AG10803 (cell line): ENCODE measurements at places on chromosomes 5 and 9.
A peak's percentile ranks its signal among the peaks of the same experiment; 100 is the strongest.

DNA sequence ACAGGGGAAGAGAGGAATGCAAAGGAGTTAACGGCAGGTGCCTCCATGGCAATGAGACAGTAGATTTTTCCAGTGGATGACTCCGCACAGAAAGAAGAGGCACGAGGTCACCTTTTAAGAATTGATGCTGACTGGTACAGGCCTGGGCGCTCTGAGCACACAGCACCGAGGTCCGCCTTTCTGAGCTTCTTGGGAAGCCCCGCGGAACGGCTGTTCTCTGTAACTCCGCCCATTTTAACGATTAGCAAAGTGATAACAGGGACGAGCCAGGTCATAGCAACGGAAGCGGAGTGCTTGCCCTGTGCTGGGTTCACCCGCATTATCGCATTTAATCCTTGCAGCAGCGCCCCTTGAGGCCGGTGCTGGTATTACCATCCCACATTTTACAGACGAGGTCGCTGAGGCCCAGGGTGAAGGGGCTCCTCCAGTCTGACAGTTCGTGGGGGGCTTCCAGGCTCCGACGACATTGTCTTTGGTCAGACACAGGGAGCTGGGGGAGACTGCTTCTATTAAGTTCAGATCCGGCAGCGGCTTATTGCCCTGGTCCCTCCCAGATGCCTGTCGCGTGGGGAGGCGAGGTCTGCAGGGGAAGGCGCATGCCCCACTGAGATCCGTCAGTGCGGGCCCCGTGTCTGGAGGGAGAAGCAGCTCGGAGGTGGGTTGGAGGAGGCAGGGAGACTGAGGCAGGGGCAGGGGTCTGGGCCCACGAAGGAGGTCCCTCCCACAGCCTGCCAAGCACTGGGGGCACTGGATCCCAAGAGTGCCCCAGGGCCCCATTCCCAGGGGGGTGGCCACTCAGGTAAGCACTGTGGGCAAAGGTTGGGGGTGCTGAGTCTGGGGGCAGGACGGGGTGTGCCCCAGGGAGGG, 22.3 kb upstream of the HMCN2 start:
- peak; percentile 18 for DNase-seq

DNA sequence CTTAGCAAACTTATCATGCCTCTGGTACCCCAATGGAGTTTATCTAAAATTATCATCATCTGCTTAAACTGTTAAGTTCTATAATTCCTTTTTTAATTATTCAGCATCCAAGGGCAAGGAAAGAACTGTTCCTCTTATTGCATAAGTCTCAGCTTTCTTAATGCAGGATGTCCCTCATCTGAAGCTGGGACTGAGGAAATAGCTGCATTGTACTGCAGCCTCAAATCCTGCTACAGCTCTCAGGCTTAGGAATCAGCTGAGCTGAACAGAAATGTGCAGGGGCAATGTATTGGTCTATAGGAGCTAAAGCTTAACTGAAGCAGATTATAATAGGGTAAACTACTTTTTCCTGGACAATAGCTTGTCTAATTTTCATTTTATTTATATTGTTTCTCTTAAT, 48.0 kb downstream of the HAPLN1 start:
- DNase-seq = no peak

DNA sequence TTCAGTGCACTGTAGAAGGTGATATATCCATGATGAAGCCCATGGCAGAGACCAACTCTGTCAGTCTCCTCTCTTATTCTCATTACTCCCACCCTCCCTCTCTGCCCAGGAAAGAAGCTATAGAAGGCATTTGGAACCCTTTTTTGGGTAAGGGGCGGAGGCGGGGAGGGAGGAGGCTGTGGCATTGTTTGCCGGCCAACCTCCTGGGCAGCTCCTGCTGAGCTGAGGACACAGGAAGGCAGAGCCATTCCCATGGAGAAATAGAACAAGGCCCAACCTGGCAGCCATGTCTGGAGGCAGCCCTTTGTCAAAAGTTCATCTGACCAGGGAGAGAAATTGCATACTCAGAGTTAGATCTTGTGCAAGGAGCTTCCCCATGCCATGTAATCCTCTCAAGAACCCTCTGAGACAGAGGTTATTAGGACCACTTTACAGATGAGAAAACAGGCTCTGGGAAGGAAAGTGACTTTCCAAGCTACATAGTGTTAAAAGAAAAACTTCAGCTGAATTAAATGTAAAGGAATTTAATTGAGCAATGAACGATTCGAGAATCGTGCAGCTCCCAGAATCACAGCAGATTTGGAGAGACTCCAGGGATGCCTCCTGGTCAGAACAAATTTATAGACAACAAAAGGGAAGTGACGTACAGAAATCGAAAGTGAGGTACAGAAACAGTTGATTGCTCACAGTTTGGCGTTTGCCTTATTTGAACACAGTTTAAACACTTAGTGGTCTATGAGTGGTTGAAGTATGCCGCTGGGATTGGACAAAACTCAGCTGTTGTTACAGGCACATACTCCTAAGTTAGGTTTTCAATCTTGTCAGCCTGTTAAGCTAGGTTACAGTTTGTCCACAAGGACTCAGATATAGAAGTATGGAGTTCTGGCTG, 158.6 kb downstream of the MELK start:
- DNase-seq = no peak

DNA sequence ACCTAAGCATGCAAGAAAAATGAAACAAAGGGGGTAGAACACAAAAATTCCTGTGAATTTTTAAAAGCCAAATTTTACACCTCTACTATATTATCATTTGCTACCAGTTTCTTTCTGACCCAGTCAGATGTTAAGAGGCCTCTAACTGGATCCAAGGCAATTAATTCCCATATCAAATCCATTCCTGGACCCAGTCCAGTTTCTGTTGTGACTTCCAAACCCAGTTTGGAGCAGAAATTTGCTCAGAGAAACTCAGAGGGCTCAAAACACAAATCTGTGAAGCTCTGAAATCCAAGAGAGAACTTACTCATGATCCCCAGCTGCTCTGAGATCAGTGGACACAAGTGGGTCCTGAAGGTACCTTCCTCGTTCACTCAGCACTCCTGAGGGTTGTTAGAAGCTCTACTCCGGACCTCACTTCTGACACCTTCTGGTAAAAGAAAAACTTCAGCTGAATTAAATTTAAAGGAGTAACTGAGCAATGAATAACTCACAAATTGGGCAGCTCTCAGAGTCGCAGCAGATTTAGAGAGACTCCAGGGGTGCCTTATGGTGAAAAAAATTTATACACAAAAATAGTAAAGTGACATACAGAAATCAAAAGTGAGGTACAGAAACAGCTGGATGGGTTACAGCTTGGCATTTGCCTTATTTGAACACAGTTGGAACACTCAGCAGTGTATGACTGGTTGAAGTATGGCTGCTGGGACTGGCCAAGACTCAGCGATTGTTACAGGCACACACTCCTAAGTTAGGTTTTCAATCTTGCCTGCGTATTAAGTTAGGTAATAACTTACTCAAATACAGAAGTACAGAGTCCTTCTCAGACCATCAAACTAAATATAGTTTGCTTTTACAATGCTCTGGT, 32.4 kb downstream of the INSL4 start:
- peak; percentile 1 for DNase-seq

- peak; percentile 15 for DNase-seq
These were observed 25.3 kb downstream of the ZDHHC11B start for GRCh38 chr5:759111-759751.

DNA sequence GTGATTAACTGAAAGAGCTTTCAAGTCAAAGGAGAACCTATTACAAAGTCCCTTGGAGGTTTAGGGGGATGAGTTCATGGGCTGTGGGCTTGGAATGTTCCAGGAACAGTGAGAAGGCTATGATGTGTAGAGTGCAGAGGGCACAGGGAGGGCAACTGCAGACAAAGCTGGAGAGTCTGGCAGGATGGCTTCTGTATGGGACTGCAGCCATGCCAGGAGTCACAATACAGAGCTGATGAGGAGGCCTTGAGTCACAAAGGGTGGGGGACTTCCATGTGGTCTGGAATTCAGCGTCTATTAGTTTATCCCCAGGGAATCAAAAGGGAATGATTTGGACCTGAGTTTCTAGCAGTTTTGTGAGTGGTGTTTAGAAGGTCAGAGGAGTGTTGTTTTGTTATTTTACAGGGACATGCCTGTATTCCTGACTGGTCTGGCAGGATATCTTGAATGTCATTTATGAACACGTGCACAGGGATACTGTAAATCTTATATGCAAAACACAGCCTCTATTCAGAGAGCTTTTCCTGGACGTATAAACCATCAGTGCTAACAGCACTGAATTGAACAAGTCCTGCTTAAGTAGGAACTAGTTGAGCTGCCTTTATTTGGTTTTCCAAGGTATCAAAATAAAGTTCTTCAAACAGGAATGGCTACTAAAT, 14.3 kb upstream of the TEK start:
- DNase-seq = peak; percentile 78

DNA sequence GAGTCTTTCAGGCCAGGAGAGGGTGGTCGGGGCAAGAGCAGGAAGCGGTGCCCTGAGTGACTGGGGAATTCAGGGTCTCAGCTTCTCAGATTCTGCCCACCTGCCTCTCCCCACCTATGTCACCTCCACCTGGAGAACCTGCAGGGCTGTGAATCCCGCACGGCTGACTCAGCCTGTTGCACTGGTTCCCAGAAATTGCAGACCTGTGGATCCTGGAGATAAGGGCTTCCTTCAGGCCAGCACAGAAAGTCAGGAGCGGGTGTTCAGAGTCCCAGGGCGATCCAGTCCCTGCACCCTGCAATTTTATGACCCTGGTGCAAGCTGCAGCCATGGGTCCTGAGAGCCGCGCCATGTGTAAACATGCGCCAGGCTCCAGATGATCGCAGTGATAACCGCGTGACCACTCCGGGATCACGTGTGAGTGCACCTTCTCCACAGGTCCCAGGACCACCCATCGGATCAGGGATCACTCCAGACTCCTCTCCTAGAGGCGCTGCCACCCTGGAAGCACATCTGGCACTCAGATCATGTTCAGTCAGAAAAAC, 17.8 kb downstream of the IRX4 start:
- DNase-seq = no peak

- DNase-seq = peak; percentile 60
These were observed 65.5 kb upstream of the HSPB3 start for GRCh38 chr5:54390015-54390414.
